ENCODE measurements at places on chromosomes 4 and X.

GRCh38 chr4:164779811-164780216 lies 25.9 kb downstream of the SMIM31 start:
- DNase-seq, result peak; percentile 45

GRCh38 chr4:122746485-122746965 lies 14.0 kb downstream of the BBS12 start:
- DNase-seq, result no peak

DNA sequence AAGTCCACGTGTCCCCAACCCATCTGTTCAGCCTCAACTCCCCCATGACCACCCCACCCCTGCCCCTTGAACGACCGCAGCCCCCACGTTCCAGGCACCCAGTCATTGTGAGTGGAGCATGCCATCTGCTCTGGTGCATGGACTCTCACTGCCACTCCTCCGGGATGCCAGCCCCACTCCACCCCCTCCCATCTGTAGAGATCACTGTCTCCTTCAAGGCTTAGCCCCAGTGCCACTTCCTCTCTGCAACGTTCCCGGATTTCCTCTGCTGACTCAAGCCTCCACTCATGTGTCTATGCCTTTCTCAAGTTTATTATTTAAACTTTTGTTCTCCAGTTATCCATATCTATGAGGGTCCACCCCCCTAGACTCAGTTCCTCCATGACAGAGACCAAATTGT lies 54.0 kb downstream of the MAML3 start:
- no peak for DNase-seq

- no peak for DNase-seq
These were observed 1.7 kb downstream of the NR0B1 start for GRCh38 chrX:30307466-30307865.

DNA sequence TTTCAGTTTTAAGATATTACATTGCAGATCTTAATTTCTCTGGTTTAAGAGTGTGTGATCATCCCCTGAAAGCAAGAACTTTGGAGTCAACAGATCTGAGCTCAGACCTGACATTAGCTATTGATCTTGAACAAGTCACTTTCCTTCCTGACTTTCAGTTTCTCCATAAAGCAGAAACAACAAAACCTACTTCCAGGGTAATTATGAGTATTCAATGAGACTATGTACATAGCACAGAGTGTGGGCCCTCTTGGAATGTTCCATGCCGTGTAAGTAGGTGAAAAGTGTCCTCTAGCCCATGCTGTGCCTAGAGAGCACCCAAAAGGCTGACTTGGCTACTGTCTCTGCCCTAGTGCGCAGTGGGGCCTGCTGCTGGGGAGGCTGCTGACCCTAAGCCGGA lies 188.0 kb upstream of the RPL34 start:
- no peak for DNase-seq

DNA sequence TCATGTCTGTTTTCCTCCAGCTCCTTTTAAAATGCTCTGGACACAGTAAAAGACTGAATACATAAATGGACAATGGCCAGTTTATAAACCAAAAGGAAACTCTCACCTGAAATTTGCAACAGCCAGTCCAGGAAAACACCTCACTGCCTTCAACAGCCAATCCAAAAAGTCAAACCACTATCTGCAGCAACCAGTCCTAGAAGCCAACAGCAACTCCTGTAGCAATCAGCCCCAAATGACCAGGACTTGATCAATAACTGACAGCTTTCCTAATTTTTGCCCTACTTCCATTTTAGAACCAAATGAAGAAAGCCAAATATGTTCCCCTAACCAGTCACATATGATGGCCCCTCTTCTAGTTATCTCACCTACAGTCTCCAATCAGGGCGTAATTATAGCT lies 309.5 kb upstream of the CPXCR1 start:
- no peak for DNase-seq

DNA sequence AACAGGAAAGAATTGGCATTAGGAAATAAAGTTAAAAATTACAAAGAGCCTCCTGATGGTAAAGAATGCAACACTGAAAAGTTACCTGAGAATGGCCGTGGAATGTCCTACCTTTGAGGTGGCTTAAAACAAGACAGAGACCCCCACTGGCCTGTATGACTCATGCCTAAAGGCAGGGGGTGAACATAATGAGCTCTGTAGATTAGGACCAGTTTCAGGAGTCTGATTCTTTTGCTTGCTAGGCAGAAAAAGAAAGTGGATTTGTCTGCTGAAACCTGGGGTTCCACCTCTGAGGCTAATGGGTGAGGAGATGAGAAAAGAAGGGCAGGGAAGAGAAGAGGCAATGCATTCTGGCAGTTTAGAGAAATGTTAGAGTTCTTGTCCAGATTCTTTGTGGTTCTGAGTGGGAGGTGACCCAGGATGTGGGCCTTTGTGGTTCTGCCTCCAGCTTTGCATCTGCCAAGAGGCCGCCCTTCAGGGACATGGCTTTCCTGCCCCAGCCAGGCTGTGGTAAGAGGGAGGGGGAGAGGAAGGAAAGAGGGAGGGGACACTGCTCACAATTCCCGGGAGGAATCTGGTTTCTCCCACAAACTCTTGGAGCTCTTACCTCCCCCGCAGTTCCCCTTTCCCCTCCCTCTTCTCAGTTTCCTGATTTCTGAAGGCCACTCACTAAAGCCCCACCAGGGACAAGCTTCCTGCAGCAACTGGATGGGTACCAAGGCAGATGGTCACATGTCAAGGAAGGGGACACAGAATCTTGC lies 109.6 kb downstream of the EFNB1 start:
- DNase-seq, result no peak

DNA sequence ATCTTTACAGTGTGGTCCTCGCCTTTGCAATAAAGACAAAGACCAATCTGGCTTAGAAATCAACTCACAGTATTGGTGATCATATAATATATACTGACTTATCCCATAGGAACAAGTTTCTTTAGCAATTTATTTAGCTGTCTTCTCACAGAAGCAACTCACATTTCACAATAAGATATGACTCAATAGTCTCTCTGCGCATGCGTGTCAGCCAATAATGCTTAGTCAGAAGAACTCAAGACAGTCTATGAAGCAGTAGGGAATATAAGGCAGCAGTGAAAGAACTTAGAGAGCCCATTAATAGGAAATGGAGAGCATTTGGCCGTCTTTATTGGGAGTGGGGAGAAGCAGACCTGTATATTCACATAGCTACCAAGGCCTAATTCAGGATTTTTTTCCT lies 216.7 kb downstream of the IL13RA2 start:
- DNase-seq, result no peak

- no peak for DNase-seq
These were observed 10.5 kb upstream of the NDUFC1 start for GRCh38 chr4:139312552-139313332.

DNA sequence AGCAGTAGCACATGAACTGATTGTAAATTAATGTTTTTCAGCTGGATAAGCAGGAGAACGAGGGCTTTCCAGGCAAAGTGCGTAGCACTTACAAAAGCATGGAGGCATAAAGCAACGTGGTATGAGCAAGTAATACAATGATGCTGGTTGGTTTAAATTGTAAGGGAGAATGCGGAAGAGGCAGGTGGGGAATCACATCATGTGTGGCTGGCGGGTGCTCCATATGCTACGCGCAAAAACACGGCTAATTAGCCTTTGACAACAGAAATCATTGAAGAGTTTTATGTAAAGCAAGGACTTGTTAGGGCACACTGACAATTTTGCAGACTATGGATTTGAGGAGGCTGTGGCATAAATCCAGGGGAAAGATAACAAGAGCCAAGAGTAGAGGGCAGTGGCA lies 14.6 kb downstream of the SYTL4 start:
- no peak for DNase-seq

DNA sequence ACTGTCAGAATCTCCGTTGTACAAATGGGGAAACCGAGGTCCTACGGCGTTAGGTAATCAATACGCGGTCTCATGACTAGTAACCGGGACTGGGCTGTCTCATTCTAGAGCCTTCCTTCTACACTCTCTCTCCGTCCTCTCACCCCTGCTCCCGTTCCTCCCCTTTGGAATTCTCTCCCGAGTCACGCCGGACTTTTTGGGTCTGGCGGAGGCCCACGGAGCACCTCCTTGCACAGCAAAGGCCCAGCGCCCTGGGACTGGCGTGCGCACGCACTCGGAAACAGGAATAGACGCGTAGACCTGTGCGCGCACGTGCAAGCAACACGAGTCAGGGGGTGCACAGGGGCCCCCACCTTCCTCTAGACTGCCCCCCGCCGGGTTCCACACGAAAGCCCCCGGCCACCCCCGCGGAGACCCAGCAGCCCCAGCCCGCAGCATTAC lies 361 bp downstream of the QDPR start:
- peak; percentile 56 for DNase-seq

DNA sequence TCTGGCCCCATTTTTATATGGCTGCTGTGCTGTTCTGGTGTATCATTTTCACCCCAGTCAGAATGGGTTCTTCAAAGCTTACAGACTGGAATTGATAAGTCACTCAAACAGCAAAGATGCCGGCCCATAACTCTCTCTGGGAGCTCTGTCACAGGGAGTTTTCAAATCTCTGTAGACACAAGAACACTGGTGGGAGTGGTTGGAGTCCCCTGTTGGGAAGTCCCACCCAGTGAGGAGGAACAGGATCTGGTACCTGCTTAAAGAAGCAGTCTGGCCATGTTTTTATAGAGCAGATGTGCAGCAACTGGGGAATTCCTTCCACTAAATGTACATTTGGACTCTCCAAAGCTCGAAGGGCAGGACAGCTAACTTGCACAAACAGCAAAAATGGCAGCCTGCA lies 69.3 kb upstream of the UGT2B7 start:
- no peak for DNase-seq

DNA sequence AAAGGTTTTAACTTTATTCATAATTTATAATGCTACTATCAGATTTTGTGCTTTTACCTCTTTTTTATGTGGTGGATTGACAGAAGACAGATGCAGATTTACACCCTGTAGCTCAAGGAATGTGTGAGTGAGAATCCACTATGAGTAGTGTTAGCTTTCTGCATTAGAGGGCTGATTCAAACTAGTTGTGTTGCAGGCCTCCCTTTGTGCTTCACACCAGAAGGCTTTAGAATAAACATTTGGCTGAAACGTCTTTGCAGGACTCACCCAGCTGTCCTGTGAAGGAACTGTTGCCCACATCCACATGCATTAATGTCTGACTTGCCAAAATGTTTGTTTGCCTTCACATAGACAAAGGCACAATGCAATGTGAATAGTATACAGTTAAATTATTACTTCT lies 127.0 kb downstream of the PCDH7 start:
- no peak for DNase-seq

DNA sequence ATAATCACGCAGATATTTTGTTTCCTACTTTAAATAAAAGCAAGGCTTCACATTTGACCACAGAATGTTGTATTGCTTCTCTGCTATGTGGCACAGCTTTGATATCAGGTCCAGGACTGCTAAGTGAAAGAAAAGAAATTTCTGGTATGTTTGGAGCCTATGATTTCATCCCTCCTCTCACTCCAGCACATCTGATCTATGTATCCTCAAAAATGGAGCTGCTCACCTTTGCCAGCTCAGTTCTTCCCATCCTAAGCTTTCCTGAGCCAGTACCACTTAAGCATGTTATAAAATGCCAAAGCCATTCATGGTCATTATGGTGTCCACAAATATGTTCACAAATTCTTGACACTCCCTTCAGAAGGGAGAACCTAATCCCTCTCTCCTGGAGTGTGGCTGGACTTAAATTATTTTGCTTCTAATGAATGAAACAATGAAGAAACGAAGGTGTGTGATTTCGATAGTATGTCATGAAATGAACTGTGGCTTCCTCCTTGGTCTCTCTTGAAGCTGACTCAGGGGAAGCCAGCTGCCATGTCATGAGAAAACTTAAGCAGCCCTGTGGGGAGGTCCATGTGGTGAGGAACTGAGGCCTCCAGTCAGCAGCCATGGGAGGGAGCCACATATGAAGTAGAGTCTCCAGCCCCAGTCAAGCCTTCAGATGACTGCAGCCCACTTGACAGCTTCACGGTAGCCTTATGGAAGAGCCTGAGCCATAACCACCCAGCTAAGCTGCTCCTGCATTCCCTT lies 207.7 kb downstream of the MGST2 start:
- DNase-seq, result no peak

- DNase-seq, result no peak
These were observed 553 bp downstream of the SEPTIN6 start for GRCh38 chrX:119692191-119693039.

DNA sequence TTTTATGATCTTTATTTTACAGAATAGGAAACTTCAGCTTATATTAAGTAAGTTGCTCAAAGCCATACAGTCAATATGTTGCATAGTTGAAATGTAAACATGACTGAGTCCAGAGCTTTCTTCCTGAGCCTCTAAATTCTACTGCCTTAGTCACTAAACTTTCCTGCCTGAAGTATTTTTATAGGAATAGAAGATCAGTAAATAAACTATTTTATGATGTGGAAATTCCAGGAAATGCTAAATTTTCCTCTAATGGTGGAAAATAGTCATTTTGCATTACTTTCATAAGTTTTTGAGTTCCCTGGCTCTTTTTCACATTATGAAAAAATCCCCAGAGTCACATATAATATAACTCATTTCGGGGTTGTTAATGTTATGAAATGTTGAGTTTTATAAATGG lies 182.8 kb downstream of the BANK1 start:
- DNase-seq, result no peak

GRCh38 chr4:87053802-87054767 lies 119.3 kb downstream of the AFF1 start:
- DNase-seq, result no peak

DNA sequence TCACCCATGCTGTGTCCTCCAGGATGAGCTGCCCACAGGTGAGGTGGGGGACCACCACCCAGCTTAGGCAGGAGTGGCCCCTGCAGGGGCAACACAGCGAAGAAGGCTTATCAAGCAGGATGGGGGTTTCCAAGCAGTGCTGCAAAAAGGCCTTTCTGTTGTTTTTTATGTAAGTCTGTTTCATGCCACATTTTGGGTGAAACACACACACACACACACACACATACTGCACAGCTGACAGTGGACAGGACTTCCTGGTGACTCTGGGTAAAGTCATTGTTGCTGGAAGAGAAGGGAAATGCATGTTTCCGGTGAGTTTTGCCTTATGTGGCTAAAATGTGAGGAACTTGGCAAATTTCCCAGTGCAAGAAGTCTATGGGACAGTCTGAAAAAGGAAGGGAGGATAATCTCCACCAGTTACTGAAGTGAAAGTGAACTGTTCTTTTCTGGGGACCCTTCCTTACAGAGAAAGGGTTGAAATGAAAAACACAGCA lies 119.2 kb downstream of the IRF2 start:
- peak; percentile 44 for DNase-seq

- DNase-seq, result no peak
These were observed 46.7 kb downstream of the KCNIP4 start for GRCh38 chr4:21901831-21902230.

GRCh38 chr4:71367546-71367945 lies 28.7 kb downstream of the SLC4A4 start:
- no peak for DNase-seq

DNA sequence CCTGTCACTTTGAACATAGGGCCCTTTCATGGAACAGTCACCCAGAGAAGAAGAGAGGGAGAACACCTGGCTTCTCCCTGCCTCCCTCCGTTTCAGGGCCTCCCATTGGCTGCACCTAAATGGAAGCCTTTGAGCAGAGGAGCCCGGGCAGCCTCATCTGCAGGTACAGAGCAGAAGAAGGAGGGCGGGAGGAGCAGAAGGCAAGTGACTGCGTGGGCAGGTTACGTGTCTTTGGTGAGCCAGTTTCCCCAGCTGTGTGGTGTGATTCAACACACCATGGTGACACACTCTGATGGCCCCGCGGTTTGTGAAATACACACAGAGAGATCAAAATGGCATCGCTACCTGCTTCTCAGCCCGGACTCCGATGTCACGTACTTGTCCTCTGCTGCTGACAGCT lies 431 bp downstream of the C4orf50 start:
- no peak for DNase-seq

GRCh38 chr4:88628746-88629145 lies 36.5 kb downstream of the HERC3 start:
- no peak for DNase-seq

GRCh38 chr4:156414406-156414805 lies 460.7 kb upstream of the CTSO start:
- DNase-seq, result no peak

All from GM20000 (cell line).